ENCODE measurements at places on chromosomes 16 and 17.

GRCh38 chr16:87582216-87582965 lies 19.9 kb upstream of the JPH3 start:
- DNase-seq, result no peak

GRCh38 chr17:61314368-61315078 lies 85.1 kb upstream of the TBX2 start:
- DNase-seq, result no peak

- no peak for DNase-seq
Measured at GRCh38 chr17:7192271-7192937, 13.2 kb upstream of the ASGR1 start.

DNA sequence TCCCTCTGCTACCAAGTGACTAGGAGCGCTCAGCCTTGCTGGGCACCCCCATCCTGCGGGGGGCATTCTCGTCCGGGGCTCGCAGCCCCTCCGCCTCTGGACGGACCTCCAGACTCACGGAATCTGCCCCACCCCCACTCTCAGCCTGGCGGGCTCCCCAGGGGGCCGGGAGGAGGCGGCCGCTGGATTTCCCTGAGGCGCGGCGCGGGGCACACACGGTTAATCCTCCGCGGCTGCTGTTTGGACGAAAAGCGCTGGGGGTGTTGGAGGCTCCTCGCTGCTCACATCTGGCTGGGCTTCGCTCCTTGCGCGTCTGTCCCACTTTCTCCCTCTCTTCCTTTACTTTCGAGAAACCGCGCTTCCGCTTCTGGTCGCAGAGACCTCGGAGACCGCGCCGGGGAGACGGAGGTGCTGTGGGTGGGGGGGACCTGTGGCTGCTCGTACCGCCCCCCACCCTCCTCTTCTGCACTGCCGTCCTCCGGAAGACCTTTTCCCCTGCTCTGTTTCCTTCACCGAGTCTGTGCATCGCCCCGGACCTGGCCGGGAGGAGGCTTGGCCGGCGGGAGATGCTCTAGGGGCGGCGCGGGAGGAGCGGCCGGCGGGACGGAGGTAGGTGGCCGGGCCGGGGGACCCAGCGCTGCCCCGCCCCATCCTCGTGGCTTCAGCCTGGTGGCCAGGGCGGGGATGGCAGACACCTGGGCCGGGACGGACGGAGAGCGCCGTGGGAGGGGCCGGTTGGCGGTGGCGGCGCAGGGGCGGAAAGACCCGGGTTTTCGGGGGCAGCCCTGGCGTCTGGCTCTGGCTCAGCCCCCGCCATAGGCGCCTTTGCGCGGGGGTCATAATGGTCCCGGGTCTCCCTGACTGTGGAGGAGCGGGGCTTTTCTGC lies at the start of gene C1QTNF1:
TSS of gene C1QTNF1 (plus strand) at position 284 of the 886 bp plus-strand sequence. CDS start 19,800 bp downstream, outside the sequence.
- DNase-seq, result no peak

DNA sequence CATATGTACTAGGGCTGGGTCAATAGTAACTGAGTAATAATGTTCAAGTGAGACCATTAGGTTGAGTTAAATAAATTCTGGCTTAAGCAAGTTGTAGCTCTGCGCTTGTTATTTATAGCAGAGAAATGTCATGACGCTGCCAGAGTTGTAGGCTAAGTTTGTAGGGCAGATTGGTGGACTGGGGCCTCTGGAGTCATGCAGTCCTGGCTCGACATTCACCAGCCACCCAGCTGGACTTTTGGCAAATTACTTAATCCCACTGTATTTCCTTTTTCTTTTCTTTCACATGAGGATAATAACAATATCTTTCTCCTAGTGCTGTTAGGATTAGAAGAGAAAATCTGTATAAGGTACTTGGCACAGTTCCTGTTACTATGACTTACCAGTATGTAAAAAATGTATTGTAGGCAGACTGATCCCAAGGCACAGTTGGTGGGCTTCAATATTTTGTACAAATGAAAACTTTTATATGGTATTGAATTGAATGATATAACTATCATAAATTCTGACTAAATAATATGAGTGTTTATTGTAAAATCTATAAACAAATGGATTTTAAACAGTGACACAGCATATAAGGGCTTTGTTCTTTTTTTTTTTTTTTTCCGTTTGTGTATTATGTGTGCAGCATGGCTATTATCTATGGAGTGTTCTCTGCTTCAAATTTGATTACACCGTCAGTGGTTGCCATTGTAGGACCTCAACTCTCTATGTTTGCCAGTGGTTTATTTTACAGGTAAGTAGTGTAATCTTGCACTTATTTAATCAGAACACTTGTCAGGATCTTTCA lies 2.6 kb downstream of the MFSD11 start:
- no peak for DNase-seq

- DNase-seq, result no peak
Measured at GRCh38 chr17:75900691-75901533, 3.8 kb downstream of the MRPL38 start.

GRCh38 chr16:59295993-59296736 lies 562.0 kb upstream of the GOT2 start:
- DNase-seq, result no peak

DNA sequence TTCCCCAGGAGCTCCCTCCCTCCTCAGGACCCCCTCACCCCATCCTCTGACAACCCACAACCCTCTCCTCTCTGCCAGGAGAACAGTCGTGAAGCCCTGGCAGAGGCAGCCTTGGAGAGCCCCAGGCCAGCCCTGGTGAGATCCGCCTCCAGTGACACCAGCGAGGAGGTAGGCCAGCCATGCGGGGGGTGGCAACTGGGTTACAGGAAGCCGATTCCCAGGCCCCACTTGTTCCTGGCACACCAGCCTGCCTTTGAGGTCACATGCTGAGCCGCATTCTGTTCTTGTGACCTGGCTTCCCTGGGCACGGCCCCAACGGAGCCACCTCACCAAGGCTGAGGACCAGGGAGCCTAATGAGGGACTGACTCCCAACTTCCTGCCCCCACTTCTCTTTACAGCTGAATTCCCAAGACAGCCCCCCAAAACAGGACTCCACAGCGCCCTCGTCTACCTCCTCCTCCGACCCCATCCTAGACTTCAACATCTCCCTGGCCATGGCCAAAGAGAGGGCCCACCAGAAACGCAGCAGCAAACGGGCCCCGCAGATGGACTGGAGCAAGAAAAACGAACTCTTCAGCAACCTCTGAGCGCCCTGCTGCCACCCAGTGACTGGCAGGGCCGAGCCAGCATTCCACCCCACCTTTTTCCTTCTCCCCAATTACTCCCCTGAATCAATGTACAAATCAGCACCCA lies 7.9 kb downstream of the NAT9 start:
- no peak for DNase-seq

DNA sequence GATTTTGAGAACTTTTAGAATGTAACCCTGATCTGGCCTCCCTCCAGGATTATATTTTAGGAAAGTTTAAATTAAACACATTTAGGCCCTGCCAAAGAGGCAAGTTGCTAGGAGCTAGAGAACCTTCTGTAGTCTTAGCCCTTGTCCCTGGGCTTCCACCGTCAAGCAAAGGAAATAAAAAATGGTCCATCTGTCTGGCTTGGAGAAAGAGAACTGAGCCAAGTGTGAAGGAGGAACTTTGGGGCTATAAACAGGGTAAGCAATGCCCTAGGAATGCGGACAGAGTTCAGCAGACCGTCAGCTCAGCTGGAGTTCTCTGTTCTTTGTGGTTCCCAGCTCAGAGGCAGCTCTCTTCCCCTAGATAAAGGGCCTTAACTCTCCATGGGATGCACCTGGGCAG lies 29.6 kb downstream of the RCVRN start:
- no peak for DNase-seq

DNA sequence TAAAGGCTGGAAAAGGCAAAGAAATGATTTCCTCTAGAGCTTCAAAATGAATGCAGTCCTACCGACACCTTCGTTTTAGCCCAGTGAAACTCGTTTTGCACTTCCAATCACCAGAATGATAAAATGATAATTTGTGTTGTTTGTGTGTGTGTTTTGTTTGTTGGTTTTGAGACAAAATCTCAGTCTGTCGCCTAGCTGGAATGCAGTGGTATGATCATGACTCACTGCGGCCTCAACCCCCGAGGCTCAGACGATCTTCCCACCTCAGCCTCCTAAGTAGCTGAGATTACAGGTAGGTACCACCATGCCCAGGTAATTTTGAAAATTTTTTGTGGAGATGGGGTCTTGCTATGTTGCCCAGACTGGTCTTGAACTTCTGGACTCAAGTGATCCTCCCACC lies 3.4 kb upstream of the EVPLL start:
- no peak for DNase-seq

GRCh38 chr16:23279721-23280153 lies 22.4 kb upstream of the SCNN1B start:
- DNase-seq, result no peak

- DNase-seq, result no peak
Measured at GRCh38 chr16:86952769-86953168, 364.4 kb downstream of the C16orf95 start.

GRCh38 chr17:2902546-2902945 lies 106.3 kb downstream of the RAP1GAP2 start:
- DNase-seq, result no peak

GRCh38 chr16:8720080-8720966 lies 45.9 kb downstream of the ABAT start:
- no peak for DNase-seq

DNA sequence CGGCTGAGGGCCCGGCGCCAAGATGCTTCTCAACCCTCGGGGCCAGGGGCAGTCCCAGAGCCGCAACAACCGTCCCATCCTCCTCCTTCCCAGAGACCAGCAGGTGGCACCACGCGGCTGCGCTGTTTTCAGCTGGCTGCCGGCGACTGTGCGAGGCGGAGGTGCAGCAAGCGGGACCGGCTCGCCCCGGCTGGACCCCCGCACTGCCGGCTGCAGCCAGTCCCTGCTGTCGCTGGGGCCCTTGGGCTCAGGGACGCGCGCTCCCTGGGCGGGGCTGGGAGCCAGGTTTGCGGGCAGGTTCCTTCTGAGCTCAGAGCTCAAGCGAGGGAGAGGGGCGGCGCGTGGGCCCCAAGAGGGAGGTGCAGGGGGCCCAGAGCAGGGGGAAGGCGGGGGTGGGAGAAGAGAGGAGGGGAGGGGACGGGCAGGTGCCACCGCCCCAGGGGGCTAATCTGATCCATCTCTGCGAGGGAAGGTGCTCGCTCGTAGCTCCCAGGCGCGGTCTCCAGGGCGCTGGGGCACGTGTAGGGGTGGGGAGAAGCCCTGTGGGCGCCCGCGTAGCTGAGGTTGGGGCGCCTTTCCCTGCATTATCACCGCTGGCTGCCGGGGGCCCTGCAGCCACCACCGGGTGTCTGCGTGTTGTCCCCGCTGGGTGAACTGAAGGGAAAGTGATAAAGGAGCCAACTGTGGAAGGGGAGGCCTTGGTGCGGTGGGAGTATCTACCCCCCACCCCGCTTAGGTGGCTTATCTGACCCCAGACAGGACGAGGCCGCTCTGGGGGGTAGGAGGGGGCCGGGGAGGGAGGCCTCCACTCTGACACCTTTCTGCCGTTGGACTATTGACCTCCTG lies 24.2 kb downstream of the STAT5A start:
- DNase-seq, result peak; percentile 79

GRCh38 chr17:78127239-78127887 lies 1.2 kb downstream of the TMC6 start:
- DNase-seq, result peak; percentile 63

GRCh38 chr17:63546308-63547082 lies 3.8 kb upstream of the DCAF7 start:
- no peak for DNase-seq

GRCh38 chr17:48504953-48505352 lies 25.9 kb downstream of the HOXB1 start:
- no peak for DNase-seq

DNA sequence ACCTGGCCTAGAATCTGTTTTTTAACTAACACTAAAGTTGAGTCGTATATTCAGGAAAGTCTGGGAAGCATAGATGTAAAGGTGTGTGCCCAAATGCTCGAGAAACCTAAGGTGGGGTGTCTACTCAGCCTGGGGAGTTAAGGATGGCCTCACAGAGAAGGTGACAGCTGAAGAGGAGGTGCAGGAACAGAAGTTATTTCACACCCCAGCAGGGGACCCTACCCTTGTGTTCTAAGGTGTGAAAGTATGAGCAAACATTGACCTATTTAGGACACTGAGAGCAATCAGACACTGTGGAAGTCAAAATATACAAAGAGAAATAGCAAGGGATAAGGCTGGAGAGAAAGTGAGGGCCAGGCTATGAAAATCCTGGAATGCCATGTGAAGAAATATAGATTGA lies 49.0 kb upstream of the DHX40 start:
- DNase-seq, result no peak

DNA sequence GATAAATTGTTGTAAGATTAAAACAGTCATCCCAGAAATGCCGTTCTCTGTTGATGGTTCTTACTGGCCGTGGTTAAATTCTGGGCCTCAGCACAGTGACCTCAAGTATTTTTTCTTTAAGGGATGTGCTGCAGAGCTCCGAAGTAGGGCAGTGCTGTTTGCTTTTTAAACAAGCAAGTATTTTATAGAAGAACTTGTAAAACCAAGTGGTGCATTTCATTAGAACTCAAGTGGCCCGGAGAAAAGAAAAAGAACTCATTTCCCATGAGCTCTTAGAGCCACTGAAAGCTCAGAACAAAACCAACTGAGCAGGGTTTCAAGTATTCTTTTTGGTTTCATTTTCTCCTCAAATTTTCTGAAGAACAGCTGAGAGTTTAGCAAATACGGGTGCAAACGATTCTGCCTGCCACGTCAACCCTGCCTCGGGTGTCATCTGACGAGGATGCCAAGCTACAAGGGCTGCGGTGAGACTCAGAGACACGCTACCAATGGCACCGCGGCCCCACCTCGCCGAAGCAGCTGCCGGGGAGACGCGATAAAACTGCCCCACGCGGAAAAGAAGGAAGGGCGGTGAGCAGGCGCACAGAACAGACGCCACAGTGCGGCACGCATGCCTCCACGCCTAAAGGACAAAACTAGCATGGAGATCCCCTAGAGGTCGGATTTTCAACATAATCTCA lies 6.3 kb downstream of the LMF1 start:
- DNase-seq, result peak; percentile 68

Data from stimulated activated CD4-positive, alpha-beta T cell treated with anti-CD3 and anti-CD28 coated beads, Interleukin-2, amount 100 ng/mL, for 24 hours (primary cell).